ENCODE measurements at places on chromosomes 6 and 20.
A peak's percentile ranks its signal among the peaks of the same experiment; 100 is the strongest.

DNA sequence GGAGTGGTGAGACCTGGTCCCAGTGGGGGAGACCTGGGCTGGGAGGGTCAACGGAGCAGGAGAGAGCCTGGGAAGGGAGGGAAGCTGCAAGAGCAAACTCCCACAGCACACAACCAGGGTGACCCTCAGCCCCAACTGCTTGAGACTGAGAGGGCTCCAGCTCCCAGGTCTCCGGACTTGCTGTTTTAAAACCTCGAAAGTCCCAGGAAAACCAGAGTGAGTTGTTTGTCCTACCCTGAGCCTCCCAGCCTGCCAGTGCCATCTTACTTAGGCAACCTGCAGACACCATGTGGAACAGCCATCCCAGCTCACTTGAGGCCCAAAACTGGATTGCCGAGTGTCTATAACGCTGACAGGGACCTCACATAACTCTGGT is 4.8 kb upstream of the NTSR1 start:
- DNase-seq: no peak

DNA sequence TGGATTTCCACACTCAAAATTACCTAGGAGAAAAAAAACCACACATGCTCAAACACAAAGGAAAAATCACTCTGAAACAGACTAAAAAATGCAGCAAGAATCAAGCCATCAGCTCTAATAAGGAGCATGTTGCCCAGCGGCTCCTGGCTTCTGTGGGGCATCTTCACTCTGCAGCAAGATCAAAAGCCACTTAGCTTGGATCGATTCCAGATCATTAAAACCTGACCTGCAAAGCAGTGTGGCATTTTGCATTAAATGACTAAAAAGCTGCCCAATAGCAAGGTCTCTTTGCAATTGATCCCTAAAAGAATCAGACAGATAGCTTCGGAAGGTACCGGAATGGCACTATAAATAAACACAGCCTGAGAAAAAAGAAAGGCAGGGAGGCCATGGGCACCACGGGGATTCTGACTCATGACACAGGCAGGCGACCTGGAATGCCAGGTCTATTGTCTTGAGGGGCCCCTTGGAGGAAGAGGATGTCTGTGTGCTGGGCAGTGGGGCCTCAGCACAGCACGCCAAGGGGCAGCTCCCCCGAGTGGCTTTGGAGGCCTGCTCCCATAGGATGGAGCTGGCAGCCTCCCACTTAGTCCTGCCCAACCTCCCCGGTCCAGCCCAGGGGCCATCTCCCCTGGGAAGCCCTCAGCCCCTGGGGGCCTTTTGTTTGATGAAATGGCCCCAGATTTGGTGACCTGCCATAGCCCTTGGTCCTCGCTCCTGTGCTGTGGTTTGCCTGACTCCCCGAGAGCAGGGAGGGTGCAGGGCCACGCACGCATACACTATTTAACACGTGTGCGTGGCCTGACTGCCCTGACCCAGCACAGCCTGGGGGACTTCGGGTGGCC is 7.6 kb downstream of the LEMD2 start:
- no peak for DNase-seq

- DNase-seq: no peak
Observed at GRCh38 chr6:127177030-127177922, 58.8 kb downstream of the RSPO3 start.

DNA sequence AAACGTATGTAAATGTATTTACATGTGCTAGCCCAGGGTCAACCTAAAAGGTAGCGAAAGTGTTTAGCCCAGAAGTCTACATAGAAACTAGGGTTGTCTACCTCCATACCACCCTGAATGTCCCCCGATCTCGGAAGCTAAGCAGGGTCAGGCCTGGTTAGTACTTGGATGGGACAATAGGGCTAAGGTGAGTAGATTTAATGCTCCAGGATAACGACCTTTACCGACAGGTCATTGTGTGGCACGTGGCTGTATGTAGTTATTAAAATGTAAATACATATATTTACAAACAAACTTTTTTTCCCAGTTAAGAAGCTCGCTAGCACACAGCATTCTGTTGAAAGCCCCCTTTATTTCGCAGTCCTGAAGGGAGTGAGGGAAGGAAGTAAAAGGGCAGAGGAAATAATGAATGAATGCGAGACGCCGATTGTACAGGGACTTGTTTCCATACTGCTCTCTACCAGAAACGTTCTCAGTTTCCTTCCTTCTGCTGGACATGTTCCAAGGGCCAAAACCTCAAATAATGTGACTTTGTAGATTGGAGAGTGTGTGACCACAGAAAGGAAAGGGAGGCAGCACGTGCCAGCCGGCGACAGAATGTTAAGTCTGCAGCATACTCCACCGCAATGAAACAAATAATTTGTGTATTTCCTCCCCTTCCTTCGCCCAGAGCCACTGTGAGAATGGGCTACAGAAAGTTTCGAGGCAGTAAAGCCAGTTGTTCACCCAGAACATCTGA is 612 bp downstream of the ADAT2 start:
- DNase-seq: no peak

GRCh38 chr6:12313306-12313991 is 23.3 kb downstream of the EDN1 start:
- no peak for DNase-seq

- no peak for DNase-seq
Observed at GRCh38 chr6:23145781-23146180, 576.4 kb downstream of the HDGFL1 start.

DNA sequence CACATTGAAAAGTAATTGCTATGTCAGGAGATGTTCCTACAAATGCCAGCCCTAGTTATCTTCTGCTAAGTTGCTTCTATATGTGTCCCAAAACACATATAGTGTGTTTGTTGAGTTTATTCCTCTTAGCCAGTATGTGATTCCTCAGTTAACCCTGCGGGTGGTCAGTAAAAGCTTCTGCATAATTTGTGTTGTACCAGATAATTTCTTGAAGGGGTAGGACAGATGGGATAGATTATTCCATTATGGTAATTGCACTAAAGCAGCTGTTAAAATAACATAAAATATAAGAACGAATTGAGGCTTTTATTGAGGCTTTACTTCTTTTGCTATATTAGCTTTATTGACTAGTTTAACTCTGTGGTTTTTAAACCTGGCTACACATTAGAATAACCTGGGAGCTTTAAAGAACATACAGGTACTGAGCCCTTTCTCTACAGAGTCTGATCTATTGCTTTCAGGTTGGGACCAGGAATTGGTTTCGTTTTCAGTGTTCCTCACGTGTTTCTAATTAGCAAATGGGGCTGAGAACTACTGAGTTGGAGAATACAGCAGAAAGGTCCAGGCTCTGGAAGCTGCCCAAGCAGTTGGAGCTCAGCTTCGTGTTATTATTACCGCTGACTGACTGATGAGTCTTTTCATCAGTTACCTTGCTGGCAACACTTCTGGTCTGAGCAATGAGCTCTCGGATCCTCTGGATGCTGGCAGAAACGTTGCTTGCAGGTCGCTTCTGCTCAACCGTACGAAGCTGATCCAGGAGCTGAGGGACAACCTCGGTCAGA is 56.9 kb downstream of the FAM229B start:
- DNase-seq: no peak

DNA sequence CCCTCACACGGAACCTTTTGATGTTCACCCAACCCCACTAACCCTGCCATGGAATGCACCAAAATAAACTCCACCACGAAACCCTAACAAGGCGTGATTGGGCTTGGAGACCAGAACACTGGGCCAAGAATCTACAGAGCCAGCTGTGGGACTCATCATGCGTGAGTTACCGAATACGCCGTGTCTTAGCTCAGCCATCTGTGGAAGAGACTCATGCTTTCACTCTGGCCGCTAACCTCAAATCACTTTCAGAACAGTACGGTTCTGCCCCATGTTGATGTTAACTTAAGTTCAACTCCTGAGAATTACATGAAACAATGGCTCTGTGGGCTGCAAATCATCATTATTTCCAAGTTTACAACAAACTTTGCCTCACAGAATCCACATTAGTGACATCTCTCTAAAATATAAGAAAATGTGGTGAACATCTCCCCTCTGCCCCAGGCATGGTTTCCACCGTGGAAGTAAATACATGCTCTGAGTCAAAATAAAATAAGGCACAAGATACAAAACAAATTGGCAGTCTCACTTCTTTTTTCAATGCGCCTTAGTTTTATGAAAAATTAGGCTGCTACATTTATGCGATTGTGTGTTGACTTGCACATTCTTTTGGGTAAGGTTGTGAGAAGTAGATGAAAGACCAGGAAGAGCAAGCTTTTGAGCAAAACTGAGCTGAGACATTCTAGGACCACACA is 308.9 kb upstream of the EXOC2 start:
- no peak for DNase-seq

DNA sequence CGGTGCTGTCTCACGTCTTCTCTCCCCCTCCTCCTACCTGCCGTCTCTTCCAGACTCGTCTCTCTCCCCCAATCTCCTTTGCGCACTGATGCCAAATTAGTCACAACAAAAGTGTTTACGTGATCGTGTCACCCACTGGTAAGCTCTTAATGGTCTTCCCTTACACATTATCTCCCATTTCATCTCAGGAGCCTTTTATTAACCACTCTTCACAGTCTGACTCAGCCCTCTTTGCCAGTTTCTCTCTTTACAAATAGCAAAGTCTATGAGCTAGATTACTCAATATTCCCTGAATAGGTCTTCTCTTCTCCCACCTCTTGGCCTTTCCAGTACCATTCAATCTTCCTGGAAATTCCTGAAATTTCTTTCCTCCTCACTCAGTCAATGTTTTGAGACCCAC is 247.0 kb downstream of the ESR1 start:
- DNase-seq: no peak

DNA sequence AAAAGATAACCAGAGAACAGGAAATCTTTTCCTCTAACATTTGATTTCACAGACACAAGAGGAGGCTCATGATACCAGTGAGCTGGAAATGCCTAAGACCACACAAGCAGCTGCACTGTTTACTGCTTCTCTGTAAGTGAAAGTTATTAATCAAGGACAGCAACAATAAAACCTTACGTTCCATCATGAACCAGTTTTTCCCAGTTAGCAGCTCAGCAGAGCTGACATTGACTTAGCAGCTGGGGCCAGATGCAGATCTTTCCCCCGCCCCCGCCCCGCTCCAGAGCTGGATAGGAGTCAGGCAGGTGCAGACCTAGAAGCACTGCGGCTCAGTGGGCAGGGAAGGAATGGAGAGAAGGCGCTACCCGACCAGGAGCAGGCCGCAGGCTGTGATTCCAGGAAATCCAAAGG is 275.2 kb downstream of the GMDS start:
- no peak for DNase-seq

DNA sequence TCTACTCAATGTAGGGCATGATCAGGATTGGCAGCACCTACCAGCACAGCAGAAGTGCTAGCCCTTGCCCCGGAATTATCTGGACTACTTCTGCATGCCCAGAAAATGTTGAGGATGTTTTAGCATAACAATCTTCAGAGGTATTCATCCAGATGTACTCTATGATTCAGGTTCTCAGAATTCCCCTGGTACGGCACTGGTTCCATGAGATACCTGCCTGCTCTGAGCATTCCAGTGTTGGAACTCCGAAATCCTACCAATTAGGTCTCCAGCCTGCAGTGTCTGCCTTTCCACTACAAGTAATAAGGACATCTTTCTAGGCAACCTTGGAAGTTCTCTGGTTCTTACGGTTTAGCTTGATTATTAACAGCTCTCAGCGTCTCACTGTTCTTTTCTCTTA is 554.5 kb downstream of the HACE1 start:
- no peak for DNase-seq

GRCh38 chr20:50398821-50399554 is 111.2 kb upstream of the PTPN1 start:
- no peak for DNase-seq

- DNase-seq: no peak
Observed at GRCh38 chr20:63370618-63371187, 9.6 kb upstream of the CHRNA4 start.

DNA sequence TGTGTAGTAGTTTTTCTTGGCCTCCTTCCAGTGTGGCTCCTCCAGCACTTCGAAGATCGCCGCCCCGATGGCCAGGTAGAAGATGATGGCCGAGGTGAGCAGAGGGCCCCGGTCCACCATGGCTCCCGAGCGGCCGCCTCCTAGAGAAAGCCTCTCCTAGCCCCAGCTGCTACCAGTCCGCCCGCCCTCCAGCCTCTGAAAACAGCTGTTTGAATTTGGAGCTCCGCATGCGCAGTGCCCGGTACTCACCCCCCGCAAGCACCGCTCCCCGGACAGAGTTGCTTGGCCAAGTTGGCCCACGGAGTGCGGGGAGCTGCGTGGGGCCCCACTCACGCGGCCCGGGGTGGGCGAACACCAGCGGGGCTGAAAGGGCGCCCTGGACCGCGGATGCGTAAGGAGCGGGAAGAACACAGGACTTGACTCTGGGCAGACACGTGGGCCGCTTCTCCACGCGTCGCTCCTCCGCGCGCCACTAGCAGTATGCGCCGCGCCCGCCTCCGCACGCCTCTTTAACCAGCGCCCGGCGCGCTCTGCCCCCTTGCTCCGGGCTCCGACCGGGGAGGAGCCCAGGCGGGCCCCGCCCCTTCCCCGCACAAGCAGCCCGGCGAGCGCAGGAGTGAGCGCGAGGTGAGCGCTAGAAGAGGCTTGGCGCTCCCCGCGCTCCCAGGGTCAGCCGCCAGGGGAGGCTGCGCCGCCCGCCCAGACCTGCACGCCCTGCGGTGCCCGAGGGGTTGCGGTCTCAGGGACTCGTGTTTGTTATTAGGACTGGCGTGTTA is at the start of gene KCNK5:
TSS of gene KCNK5 (minus strand) at position 484 of the 776 bp plus-strand sequence. CDS start at position 120, 364 bp downstream.
- DNase-seq: peak; percentile 45

DNA sequence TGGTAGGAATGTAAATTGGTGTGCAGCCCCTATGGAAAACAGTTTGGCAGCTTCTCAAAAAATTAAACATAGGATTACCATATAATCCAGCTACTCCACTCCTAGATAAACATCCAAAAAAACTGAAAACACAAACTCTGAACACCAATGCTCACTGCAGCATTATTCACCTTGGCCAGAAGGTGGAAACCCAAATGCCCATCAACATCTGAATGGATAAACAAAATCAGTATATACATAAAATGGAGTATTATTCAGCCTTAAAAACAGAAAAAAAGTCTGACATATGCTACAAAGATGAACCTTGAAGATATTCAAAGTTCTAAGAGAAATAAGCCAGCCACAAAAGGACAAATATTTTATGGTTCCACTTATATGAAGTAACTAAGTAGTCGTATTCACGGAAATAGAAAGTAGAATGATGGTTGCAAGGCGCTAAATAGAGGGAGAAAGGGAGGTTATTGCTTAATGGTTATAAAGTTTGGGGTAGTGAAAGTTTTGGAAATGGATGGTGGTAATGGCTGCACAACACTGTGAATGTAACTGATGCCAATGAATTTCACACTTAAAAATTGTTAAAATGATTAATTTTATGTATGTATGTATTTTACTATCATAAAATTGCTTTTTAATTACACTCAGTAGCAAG is 4.0 kb downstream of the PHF10 start:
- no peak for DNase-seq

GRCh38 chr20:4135385-4136077 is 120.2 kb upstream of the RNF24 start:
- DNase-seq: no peak

DNA sequence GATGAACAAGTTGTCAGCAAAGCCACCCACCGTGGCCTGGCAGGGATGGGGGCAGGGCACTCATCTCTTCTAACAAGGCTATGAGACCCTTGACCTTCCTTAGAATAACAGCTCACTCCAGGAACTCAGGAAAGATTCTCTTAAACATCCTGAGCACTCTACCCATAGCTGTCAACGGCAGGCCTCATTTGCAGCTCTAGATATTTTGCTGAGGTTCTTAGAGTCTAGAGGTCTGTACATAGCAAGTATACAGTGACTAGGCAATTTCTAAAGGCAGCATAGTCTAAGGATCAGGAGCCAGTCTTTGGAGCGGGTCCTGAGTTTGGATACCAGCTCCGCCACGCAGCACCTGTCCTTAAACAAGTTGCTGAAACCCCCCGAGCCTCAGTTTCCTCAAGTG is 11.7 kb downstream of the TRERF1 start:
- no peak for DNase-seq

All from GM18507 (cell line).